T-helper 9 cell (primary cell): ENCODE measurements at places on chromosomes 7 and 10.
A peak's percentile ranks its signal among the peaks of the same experiment; 100 is the strongest.

GRCh38 chr7:69736126-69736810 lies 138.0 kb downstream of the AUTS2 start:
- DNase-seq = no peak

DNA sequence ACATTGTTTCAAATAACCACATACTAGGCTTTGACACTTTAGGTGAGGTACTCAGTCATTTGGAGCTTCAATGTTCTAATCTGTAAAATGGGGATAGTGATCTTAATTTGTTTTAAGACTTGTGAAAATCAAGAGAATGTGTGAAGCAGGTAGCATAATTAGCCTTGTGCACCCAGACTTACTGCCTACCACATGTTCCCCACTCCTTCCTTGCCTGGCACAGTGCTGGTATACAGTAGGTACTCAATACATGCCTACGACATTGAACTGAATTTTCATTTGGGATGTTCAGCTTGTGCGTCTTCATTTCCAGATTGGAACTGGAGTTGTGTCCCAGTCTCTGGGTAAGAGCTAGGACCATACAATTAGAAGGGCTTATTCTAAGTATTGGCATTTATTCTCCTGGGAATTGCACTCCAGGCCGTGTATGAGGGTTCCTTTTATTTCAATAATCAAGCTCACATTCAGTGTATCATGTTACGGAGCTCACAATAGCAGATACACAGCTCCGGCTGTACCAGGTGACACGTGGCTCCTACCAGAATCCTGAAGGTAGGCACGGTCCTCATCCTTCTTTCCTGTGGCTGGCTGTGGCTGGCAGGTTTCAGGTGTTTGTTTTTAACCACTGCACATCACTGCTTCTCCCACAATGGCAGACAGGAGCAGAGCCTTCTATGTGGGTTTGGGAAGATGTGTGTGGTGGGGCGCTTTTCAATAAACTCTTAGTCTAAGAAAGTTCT lies 109.4 kb upstream of the PDCD4 start:
- no peak for DNase-seq

DNA sequence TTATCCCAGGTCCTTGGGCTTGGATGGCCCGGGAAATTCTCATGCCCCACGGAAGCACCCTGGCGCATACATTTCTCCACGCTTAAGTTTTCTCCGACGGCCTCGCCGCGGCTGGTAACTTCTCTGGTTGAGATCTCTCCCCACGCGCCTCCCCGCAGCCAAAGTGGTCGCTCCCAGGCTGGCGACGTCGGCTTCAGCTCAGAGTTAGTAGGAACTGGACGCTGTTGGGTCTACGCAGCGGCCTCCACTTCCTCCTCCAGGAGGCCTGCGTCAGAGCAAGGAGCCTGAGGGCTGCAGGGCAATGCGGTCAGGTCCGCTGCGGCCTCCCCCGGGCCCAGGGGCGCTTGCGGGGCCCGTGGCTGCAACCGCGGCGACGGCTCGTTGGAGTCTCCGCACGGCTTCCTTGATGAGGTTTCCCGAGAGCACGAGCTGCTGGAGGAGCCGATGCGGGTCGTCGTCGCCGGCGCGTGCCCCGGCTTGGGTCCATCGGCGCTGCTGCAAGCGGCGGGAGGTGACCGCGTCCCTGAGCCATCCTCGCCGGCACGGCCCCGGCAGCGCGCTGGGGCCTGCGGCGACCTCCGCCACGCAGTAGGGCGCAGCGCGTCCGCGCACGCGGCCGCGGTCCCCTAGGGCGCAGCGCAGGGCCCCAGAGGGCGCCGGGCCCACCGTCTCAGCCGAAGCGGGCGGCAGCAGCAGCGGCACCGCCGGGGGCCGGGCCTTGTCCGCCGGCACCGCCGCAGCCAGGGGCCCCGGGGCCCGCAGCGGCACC lies 744 bp downstream of the FRAT2 start:
- peak; percentile 5 for DNase-seq

GRCh38 chr10:88110355-88110754 lies 246.9 kb downstream of the PTEN start:
- DNase-seq = no peak

DNA sequence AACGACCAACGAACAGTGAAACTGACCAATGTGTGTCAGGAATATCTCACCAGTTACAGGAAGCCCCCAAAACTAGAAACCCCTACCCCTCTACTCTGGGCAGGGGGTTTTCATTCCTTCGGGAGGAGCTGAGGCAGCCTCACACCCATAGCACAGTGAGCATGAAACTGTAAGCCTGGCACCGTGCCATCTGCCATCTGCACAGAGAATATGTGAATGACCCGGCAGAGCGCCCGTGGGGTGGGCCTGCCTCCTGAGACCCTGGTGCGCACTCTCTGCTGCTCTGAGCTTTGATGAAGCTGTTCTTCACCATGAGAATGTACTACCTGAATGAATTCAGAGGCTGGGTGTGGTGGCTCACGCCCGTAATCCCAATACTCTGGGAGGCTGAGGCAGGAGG lies 27.1 kb downstream of the DAGLB start:
- DNase-seq = no peak

DNA sequence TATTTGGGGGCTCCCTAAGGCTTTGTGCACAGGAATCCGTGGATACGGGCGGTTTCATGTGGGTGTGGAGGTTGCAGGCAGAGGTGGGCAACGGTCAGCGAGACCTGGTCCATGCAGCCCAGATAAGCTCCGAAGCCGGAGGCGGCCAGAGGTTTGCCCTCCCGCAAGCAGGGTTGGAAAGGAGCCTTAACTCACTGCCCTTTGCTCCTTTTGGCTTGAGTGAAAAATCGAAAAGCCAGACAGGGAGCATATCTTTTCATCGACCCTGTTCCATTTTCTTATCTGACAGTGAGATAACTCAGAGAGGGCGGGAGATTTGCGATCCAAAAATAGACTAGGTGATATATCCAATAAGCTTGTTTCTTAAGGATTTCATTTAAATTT lies 1.5 kb downstream of the GRM3 start:
- DNase-seq = no peak

GRCh38 chr7:75565132-75565837 lies 73.2 kb downstream of the SPDYE5 start:
- DNase-seq = no peak

DNA sequence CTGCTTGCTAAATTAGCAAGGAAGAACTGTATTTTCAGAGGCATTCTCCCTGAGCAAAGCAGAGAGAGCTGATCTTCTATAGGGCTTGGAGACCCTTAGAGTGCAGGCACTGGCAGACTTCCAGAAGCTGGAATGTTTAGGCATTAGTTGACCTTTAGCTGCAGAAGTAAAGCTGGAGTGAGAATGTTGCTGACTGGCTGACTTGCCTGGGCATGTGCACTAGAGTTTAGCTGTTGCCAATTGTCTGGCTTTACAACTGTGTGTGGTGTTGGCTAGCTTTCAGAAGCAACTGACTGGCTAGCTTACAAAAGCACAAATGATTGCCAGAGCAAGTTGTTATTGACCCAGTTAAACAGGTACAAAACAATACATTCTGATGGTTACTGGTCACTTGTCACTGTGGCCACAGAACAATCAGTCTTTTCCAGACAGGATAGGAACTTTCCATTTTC lies 25.1 kb downstream of the FAM13C start:
- DNase-seq = no peak

DNA sequence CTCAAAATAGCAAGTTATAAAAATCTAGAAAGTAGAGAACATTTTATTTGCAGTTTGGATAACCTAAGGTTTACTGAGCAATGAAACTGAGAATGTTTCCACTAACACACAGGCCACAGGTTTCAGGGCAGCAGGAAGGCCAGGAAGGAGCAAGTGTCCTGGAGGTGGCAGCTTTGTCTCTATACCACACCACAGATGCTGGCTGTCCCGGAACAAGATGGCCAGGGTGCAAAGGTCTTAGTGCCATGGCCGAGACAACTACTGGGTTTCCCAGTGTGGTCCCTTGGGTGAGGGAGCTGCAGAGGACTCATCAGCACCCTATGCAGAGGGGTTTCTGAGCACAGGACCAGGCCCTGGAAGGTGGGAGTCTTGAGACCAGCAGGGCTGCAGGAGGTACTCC lies 92.0 kb downstream of the CTBP2 start:
- no peak for DNase-seq

- no peak for DNase-seq
Measured at GRCh38 chr10:33217854-33218253, 116.6 kb downstream of the NRP1 start.

- DNase-seq = no peak
Measured at GRCh38 chr7:47343061-47343455, 238.9 kb downstream of the TNS3 start.

DNA sequence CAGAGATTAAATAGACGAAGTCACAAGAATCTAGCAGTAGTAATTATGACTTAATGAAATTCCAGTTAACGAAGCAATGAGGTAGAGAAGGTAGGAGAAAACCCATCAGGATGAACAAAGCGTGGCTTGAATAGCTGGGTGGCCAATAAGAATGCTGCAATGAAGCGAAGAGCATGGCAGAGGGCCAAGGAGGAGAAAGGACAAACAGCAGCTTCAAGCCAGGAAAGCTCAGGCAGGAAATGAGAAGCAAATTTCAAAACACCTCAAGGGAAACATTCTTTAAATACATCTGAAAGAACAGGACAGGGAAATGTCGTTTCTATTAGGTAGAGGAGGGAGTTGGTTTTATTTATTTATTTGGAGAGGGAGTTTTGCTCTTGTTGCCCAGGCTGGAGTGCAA lies 122.5 kb downstream of the KIAA1217 start:
- no peak for DNase-seq

DNA sequence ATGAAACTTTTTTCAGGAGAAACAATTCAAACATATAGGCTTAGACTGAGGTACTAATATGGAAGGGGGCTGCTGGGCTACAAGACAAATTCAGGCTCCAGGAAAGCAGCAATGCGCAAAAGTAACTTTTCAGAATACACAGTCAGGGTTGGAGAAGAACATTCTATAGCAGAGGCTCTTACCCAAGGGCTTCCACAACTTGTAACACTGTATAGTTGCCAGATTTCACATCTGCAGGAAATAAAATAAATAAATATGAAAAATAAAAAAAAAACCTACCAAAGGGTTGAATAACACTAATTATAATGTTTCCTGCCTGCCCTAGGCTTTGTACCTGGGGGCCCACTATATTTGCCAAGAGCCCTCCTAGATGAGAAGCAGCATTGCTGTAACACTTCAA lies 14.3 kb downstream of the MMS19 start:
- DNase-seq = no peak

GRCh38 chr7:18004372-18004771 lies 23.3 kb downstream of the PRPS1L1 start:
- DNase-seq = no peak

- DNase-seq = no peak
Measured at GRCh38 chr7:13286916-13287315, 599.5 kb downstream of the ARL4A start.

- no peak for DNase-seq
Measured at GRCh38 chr10:99522470-99523250, 10.1 kb upstream of the NKX2-3 start.

- DNase-seq = no peak
Measured at GRCh38 chr7:1027242-1028043, 16.9 kb upstream of the GPR146 start.
